Stimulated activated CD8-positive, alpha-beta memory T cell treated with anti-CD3 and anti-CD28 coated beads, Interleukin-12 subunit alpha, Interleukin-12 subunit beta, amount 100 ng/mL, for 4 hours (primary cell): ENCODE measurements at places on chromosomes 2 and 18.

- no peak for DNase-seq
Measured at GRCh38 chr18:44759925-44760342, 79.2 kb downstream of the SETBP1 start.

DNA sequence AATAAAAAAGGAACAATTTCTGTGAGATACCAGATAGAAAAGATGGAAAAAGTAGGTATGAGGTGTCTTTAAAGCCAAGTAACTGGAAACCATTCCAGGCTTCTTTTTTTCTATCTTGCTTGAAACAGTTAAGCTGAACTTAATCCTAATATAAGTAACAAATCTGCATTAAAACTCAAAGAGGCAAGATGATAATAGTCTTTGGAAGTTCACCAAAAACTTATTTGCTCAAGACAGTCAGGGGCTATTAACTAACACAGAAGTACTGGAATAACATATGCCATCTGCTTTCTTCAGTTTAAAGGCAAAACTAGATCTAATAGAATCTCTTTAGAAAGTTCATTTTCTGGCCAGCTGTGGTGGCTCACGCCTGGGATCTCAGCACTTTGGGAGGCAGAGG lies 18.8 kb downstream of the PDIA6 start:
- no peak for DNase-seq

- DNase-seq, result no peak
Measured at GRCh38 chr2:75862547-75862946, 151.8 kb upstream of the GCFC2 start.

DNA sequence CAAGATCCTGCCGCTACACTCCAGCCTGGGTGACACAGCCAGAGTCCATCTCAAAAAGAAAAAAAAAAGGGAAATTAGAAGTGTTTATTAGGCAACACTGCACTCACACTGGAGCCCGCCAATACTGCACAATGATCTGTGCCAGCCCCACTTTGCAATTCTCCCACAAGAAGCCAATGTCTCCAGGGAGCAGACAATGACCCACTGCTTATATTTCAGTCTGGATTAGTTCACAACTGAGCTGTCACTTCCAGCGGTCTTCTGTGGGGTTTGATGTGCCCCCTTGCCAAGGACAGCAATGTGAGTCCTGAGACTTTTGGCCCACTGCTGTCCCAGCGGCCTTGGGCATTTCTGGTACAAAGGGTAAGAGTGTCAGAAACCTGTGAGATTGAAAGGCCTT lies 85.6 kb upstream of the PPM1B start:
- DNase-seq, result no peak

- no peak for DNase-seq
Measured at GRCh38 chr2:210432633-210433032, 43.9 kb downstream of the LANCL1 start.
